ENCODE measurements at places on chromosomes 12 and 14.

- DNase-seq, result no peak
Measured at GRCh38 chr14:55399852-55400251, 11.8 kb downstream of the ATG14 start.

GRCh38 chr12:34244608-34245007, 222.3 kb downstream of the ALG10 start:
- DNase-seq, result no peak

GRCh38 chr12:30546121-30546520, 149.5 kb downstream of the IPO8 start:
- no peak for DNase-seq

GRCh38 chr14:20687362-20688166, 1.0 kb upstream of the ANG start:
- no peak for DNase-seq

GRCh38 chr14:30069536-30069935, 141.9 kb upstream of the PRKD1 start:
- DNase-seq, result no peak

- DNase-seq, result peak; percentile 61
Measured at GRCh38 chr12:90253674-90254181, 545.1 kb upstream of the ATP2B1 start.

GRCh38 chr12:47841501-47841900, 21.8 kb upstream of the HDAC7 start:
- DNase-seq, result no peak

- no peak for DNase-seq
Measured at GRCh38 chr12:81610955-81611889, 147.9 kb downstream of the PPFIA2 start.

DNA sequence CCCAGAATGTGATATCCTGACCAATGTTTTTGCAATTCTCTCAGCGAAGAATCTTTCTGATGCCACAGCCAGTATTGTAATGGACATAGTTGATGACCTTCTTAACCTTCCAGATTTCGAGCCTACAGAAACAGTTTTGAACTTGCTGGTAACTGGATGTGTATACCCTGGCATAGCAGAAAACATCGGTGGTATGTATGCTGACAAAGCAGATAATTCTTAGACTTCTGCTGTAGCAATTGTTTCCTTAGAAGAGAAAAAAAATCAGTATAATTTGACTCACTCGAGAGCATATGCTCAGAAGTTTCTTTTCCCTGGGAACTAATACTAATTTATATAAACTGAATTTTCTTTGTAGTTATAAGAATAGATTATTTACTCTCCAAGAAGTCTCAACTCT, 58.2 kb downstream of the UTP20 start:
- no peak for DNase-seq

DNA sequence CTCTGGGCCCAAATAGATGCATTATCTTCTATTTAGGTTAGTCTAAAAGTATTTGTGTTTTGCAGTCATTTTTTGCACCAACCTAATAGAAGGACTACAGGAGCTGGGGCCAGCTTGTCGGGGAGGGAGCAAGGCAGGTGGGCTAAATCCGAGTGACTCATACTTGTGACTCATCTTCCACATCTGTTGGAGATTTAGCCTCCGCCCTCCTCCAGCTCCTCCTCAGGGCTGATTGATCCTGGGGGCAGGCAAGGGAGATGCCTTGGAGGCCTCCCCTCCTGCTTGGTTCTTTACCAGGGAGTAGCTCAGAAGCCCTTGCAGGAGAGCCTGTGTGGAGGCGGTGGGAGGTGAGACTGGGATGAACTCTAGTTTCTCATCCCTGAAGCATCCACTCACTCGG, 27.9 kb downstream of the RHOF start:
- peak; percentile 80 for DNase-seq

DNA sequence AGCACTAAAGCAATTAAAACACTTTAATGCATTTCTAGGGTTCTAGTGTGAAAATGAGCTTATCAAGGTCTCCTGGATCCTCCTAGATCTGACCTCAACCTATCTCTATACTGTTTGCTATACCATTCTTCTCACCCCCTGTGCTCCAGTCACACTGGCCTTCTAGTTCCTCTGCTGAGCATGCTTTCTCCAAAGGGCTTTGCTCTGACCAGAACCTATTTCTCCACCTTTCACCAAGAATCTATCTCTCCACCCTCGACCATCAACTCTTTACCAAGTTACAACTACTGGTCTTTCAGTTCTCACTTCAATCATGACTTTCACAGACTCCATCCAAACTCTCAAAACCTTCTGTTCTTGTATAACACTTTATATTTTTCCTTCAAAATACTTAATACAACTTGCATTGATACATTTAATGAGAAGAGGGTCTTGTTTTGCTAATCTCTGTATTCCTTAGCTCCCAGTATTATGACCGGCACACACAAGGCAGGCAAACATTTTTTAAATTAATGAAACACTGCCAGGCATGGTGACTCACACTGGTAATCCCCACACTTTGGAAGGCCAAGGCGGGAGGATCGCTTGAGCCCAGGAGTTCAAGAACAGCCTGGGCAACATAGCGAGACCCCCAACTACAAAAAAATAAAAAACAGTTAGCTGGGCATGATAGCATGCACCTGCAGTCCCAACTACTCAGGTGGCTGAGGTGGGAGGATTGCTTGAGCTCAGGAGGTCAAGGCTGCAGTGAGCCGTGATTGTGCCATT, 22.8 kb downstream of the PPP1R12A start:
- peak; percentile 70 for DNase-seq

- DNase-seq, result no peak
Measured at GRCh38 chr12:11676052-11676451, 26.6 kb downstream of the ETV6 start.

GRCh38 chr14:73567951-73568885, 795 bp upstream of the ACOT2 start:
- DNase-seq, result peak; percentile 48

GRCh38 chr14:85934886-85935254, 404.9 kb downstream of the FLRT2 start:
- DNase-seq, result peak; percentile 37

DNA sequence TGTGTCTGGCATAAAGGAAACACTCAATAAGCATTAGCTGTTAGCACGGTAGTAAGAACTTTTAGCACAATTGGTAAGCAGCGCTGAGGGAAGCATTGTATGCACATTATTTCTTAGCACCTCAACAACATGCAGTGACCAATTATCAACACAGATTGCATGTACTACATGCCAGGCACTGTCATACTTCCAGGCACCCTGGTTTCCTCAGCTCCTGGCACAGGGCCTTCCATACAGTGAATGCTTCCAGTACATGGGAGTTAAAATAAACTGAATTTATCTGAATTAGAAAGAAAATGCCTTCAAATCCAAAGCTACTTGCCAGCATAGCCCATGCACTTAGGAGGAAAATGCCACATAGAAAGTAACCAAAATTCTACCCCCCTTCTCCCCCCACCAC, 59.4 kb downstream of the TUNAR start:
- no peak for DNase-seq

GRCh38 chr14:82533351-82533750, 999.7 kb upstream of the SEL1L start:
- no peak for DNase-seq

DNA sequence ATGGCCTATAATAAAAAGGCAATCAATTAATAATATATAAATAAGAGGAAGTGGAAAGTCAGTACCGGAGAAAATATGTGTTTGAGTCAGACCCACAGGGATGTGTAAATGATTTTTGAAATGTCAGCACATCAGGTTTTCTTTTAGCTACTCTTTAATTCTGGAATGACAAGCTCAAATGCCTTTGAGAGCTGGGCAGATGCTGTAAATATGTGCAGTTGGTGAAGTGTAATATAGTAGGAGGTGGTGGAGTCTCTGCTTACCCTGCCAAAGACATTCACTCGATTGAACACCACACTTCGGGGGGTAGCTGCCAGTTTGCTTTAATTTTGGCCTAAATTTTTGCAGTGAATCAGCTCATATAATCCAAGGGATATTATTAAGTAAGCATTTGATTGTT, 93.0 kb downstream of the PLEKHA5 start:
- DNase-seq, result peak; percentile 43

- DNase-seq, result no peak
Measured at GRCh38 chr12:115762936-115763335, 514.6 kb downstream of the MED13L start.

DNA sequence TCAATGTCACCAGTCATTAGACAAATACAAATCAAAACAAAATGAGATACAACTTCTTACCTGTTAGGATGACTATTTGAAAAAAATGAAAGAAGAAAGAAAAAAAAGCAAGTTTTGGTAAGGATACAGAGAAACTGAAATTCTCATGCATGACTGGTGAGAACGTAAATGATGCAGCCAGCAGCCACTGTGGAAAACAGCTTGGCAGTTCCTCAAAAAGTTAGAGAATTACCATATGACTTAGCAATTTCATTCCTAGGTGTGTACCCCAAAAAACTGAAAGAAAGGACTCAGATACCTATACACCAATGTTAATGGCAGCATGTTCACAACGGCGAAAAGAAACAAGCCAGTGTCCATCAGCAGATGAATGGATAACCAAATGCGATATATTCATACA, 26.6 kb downstream of the NINJ2 start:
- no peak for DNase-seq

DNA sequence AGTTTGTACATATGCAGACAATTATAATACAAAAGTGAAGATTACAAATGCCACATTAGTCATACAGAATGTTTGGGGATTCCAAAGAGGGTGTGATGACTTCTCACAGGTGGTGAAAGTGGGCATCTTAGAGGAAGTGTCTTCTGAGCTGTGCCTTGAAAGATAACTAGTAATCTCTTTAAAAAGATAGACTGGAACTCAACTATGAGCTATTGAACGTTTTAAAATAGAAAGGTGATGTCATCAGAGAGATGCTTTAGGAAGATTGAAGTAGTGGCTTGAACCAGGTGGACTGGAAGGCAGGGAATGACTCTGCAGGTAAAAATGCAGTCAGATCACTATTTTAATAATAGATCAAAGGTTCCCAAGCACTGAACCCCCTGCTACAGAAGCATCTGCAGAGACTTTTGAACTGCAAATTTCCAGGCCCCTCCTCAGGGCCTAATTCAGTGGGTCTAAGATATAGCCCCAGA, 50.3 kb downstream of the SYT1 start:
- no peak for DNase-seq

GRCh38 chr14:55115861-55116245, 13.2 kb upstream of the LGALS3 start:
- no peak for DNase-seq

GRCh38 chr12:46351138-46351537, 21.4 kb downstream of the SLC38A2 start:
- no peak for DNase-seq

DNA sequence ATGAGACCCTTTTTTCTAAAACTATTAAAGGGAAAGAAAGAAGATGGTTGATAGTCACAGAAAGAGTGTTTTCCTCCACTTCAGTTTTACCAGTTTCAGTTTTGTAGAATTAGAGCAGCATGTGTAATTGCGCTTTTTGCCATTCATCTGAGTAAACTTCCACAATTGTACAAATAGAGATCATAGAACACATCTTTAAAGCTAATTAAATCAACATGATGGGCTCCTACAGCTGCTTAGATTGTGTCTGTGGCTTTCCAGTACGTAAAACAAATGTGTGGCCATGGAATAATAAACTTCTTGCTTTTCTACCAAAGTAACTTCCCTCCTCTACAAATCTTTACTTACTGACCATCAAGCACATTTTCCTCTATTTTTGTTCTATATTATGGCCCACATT, 84.2 kb upstream of the LRIG3 start:
- DNase-seq, result no peak

DNA sequence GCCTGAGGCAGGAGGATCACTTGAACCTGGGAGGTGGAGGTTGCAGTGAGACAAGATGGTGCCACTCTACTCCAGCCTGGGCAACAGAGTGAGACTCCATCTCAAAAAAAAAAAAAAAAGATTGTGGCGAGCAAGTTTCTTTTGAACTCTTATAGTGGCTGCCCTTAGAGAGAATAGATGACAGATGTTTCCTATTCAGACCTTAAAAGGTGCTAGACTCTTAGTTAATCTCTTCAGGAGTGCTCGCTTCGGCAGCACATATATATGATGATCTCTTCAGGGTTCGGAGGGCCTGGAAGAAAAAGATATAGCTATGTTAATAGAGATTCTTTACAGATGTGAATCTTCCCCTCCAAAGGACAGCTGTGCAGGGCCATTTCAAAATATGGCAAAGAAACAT, 73.1 kb upstream of the AMN1 start:
- no peak for DNase-seq

- no peak for DNase-seq
Measured at GRCh38 chr12:94012071-94012470, 136.3 kb upstream of the PLXNC1 start.

DNA sequence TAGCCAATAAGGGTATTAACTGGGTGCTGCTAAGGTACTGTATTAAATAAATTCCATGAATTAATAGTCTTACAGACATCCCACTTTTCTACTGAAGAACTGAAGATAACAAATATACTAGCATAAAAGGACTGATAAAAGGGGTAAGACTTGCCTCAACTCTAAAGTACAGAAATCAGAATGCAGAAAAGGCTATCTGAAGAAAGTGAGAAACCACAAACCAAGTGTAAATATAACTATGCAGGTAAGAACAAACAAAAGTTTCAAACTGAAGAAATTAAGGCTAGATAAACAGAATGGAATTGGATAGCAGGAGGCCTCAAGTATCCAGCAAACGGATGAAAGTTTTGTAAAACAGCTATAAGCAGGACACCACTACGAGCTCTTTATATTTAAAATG, 29.5 kb downstream of the YAF2 start:
- DNase-seq, result no peak

- no peak for DNase-seq
Measured at GRCh38 chr12:132724506-132725241, 14.0 kb downstream of the PGAM5 start.

GRCh38 chr14:61219673-61220072, 61.5 kb downstream of the TMEM30B start:
- peak; percentile 54 for DNase-seq

DNA sequence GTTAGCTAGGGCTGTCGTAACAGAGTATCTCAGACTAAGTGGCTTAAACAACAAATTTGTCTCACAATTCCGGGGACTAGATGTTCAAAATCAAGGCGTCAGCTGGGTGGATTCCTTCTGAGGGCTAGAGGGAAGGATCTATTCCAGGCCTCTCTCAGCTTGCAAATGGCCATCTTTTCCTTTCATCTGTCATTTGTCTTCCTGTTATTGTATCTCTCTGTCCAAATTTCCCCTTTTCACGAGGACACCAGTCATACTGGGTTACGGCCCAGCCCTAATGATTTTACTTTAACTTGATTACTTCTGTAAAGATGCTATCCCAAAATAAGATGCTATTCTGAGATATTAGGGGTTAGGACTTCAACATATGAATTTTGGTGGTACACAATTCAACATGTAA, 119.0 kb upstream of the CPSF6 start:
- DNase-seq, result no peak

GRCh38 chr14:29351996-29352705, 575.5 kb downstream of the PRKD1 start:
- DNase-seq, result no peak
